Activated naive CD8-positive, alpha-beta T cell treated with anti-CD3 and anti-CD28 coated beads for 36 hours (primary cell): ENCODE measurements at places on chromosomes 1 and 21. TPM values are rescaled to one million over a fixed set of nuclear protein-coding genes. Genes with fewer than 3 reads are reported as not detected.
A peak's percentile ranks its signal among the peaks of the same experiment; 100 is the strongest.

PGLYRP4 gene
- total RNA-seq, result not detected

PDZK1IP1 gene
- not detected for total RNA-seq

RNU1-3 gene
- 874 TPM for total RNA-seq

DNA sequence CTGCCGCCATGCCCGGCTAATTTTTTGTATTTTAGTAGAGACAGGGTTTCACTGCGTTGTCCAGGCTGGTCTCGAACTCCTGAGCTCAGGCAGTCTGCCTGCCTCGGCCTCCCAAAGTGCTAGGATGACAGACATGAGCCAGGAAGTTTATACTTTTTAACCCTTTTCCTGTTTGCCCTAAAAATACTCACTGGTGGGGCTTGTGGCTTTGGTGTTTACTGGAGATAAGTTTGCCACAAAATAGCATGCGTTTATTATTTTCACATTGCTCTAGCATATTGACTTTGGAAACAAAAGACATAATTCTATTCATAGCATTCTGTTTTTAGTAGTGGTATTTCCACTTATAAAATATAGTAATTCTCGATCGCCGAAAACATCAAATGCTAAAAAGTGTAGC, 19.8 kb upstream of the GTF2B start:
- H3K27me3 ChIP-seq, result no peaks in the 10 kb centered on the region
- H3K4me1 ChIP-seq, result no peaks in the 10 kb centered on the region
- peaks cover 9% of the 10 kb centered on the region for H3K36me3 ChIP-seq
- no peak for DNase-seq

GRCh38 chr1:30274173-30274970, 449.0 kb downstream of the MATN1 start:
- H3K36me3 ChIP-seq, result no peaks in the 10 kb centered on the region
- no peak overlapping the region for H3K4me3 ChIP-seq
- DNase-seq, result no peak

GRCh38 chr1:89198491-89199072, at the start of gene GBP4:
Gene GBP4, minus strand, starts transcription at chr1:89198942. Its CDS starts 108 bp downstream, at chr1:89198834.
- peak; percentile 40 for DNase-seq
- H3K4me1 ChIP-seq, result peaks cover 76% of the 10 kb centered on the region
- no peaks in the 10 kb centered on the region for H3K27me3 ChIP-seq
- peaks cover 60% of the 10 kb centered on the region for H3K36me3 ChIP-seq
- H3K4me3 ChIP-seq, result peak within 1 kb of the TSS; percentile 91

DNA sequence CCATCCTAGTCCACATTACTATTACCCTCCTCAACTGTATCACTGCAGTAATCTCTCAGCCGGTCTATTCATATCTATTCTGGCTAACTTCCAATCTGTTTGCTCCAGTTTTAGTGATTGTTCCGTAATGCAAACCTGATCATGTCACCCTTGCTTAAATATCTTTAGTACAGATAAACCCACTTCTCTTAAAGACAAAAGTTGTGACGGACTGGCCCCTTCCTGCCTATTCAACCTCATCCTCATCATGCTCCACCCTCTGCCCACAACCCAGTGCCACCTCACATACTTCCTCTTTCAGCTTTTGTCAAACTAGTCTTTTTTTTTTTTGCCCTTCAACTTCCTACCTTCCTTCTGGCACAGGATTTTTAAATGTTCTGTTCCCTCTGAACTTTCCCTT, 2.8 kb upstream of the C1orf162 start:
- peak; percentile 53 for DNase-seq
- H3K27ac ChIP-seq, result no peak overlapping the region
- H3K36me3 ChIP-seq, result peaks cover 17% of the 10 kb centered on the region
- no peak overlapping the region for H3K4me3 ChIP-seq

- peaks cover 5% of the 10 kb centered on the region for H3K27me3 ChIP-seq
- H3K27ac ChIP-seq, result no peak overlapping the region
- no peak for DNase-seq
- no peak overlapping the region for H3K4me3 ChIP-seq
- H3K36me3 ChIP-seq, result no peaks in the 10 kb centered on the region
These were observed 33.6 kb downstream of the LRRN2 start for GRCh38 chr1:204651843-204652421.

DNA sequence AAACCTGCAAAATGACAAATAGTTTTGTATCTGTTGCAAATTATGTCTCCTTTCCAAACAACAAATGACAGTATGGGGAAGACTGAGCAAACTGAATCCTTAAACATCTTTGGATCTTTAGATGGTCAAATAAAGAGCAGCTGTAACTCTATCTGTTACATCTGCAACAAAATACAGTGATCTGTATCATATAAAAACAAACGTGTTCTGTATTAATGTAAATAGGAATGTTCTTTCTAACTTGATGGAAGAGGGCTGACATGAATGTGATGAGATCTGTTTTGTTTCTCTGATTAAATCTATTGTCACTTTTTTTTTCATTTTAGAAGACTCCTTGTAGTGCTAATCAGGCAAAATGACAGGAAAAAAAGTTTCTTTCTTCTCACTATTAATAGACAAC, 159.5 kb downstream of the GPATCH2 start:
- H3K4me1 ChIP-seq, result no peaks in the 10 kb centered on the region
- no peak overlapping the region for H3K27ac ChIP-seq
- no peak for DNase-seq
- H3K27me3 ChIP-seq, result no peaks in the 10 kb centered on the region
- H3K36me3 ChIP-seq, result peaks cover 10% of the 10 kb centered on the region

- no peaks in the 10 kb centered on the region for H3K4me1 ChIP-seq
- H3K36me3 ChIP-seq, result no peaks in the 10 kb centered on the region
- H3K27me3 ChIP-seq, result peaks cover 5% of the 10 kb centered on the region
- no peak for DNase-seq
These were observed 100.1 kb upstream of the GCLM start for GRCh38 chr1:94009304-94009703.

- peaks cover 4% of the 10 kb centered on the region for H3K27me3 ChIP-seq
- H3K4me3 ChIP-seq, result no peak overlapping the region
- no peak overlapping the region for H3K27ac ChIP-seq
- no peak for DNase-seq
- H3K36me3 ChIP-seq, result no peaks in the 10 kb centered on the region
These were observed 598.4 kb downstream of the ADGRL2 start for GRCh38 chr1:82399093-82399492.

DNA sequence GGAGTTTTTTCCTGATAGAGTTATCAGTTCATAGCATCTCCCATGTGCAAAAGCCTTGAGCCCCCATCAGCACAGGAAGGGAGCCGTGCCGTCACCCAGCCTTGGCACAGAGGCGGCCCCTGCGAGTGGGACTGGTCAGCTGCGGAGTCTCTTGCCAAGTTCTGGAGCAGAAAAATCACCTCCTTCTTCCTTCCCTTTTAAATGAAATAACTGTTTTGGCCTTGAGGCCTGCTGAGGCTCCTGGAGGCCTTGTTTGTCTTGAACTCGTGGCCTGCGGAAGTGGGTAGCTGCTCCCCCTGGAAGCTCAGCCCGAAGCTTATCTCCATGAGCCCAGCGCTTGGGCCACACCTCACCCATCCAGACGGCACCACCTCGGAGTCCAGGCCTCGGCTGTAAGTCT, 145.7 kb upstream of the TMEM51 start:
- DNase-seq, result no peak
- H3K4me3 ChIP-seq, result no peak overlapping the region
- no peaks in the 10 kb centered on the region for H3K4me1 ChIP-seq
- H3K36me3 ChIP-seq, result no peaks in the 10 kb centered on the region
- no peak overlapping the region for H3K27ac ChIP-seq

DNA sequence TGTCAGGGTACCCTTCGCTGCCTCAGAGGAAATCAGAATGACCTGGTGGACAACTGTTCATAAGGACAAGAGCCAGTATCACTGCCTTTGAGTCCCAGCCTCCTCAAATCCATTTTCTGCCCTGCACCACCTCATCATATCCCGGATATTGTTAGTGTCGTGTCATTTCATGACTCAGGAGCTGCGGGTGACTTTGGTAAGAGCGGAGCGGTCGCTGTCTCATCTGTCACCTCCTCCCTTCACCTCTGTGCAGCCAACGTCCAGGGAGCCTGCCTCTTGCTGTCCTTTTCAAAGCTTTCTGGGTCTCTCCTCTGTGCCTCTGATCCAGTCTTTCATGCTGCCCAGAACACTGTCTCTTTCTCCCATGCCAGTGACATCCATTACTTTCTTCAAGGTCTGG, 7.0 kb upstream of the C1orf198 start:
- H3K4me1 ChIP-seq, result no peaks in the 10 kb centered on the region
- DNase-seq, result no peak
- no peak overlapping the region for H3K27ac ChIP-seq
- peaks cover 32% of the 10 kb centered on the region for H3K27me3 ChIP-seq
- H3K4me3 ChIP-seq, result no peak overlapping the region
- H3K36me3 ChIP-seq, result no peaks in the 10 kb centered on the region

DNA sequence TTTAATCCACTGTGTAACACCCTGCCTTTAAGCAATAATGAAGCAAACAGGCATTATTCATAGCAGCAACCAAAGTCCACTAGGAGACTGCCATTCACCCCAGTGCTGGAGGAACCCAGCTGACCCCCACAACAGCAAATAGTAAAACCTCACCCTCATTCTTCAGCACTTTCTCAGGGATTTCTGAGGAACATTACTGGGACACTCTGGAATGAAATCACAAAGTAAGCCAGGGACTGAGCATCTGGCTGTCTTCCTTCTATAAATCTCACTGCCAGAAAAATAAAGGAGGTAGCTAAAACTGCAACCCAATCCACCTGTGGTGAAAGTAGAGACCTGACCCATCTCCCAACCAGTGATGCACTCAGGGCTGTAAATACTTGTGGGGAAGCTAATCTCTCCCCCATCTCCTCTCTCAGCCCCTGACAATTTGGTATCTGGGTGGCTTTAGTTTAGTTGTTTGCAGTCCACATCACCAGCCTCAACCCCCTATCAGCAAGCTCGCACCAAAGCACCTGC, 47.1 kb downstream of the COL6A1 start:
- no peak for DNase-seq
- H3K4me1 ChIP-seq, result peaks cover 14% of the 10 kb centered on the region
- no peak overlapping the region for H3K4me3 ChIP-seq
- H3K27ac ChIP-seq, result no peak overlapping the region
- peaks cover 6% of the 10 kb centered on the region for H3K27me3 ChIP-seq

- H3K27me3 ChIP-seq, result no peaks in the 10 kb centered on the region
- H3K4me1 ChIP-seq, result peaks cover 1% of the 10 kb centered on the region
- no peak overlapping the region for H3K4me3 ChIP-seq
- no peak overlapping the region for H3K27ac ChIP-seq
- DNase-seq, result peak; percentile 75
- H3K36me3 ChIP-seq, result peaks cover 6% of the 10 kb centered on the region
These were observed 10.3 kb downstream of the ALX3 start for GRCh38 chr1:110060034-110060661.

GRCh38 chr1:190453550-190453949, 24.1 kb downstream of the BRINP3 start:
- no peaks in the 10 kb centered on the region for H3K4me1 ChIP-seq
- H3K27me3 ChIP-seq, result no peaks in the 10 kb centered on the region
- DNase-seq, result no peak
- no peak overlapping the region for H3K27ac ChIP-seq
- H3K4me3 ChIP-seq, result no peak overlapping the region

GRCh38 chr1:213874789-213875188, 113.0 kb upstream of the PROX1 start:
- H3K4me1 ChIP-seq, result peaks cover 5% of the 10 kb centered on the region
- no peaks in the 10 kb centered on the region for H3K27me3 ChIP-seq
- no peak overlapping the region for H3K27ac ChIP-seq
- no peaks in the 10 kb centered on the region for H3K36me3 ChIP-seq
- no peak for DNase-seq

DNA sequence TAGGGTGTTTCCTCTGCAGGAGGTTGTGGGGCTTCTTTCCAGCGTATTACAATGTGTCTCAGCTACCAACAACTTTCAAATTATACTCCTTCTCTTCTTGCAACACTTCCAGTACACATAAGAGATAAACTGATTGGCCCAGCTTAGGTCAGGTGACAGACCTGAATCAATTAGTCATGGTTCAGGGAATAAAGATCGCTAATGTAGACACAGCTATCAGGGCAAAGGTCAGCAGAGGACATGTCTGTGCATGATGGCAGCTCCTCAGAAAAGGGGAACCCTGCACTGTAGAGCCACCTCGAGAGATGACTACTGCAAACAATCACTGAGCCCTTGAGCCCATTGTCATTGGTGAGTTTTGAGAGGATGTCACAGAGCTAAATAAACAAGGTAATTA, 36.8 kb upstream of the PKN2 start:
- H3K27me3 ChIP-seq, result peaks cover 12% of the 10 kb centered on the region
- DNase-seq, result no peak
- H3K4me3 ChIP-seq, result no peak overlapping the region
- no peaks in the 10 kb centered on the region for H3K36me3 ChIP-seq
- H3K4me1 ChIP-seq, result no peaks in the 10 kb centered on the region
- no peak overlapping the region for H3K27ac ChIP-seq

DNA sequence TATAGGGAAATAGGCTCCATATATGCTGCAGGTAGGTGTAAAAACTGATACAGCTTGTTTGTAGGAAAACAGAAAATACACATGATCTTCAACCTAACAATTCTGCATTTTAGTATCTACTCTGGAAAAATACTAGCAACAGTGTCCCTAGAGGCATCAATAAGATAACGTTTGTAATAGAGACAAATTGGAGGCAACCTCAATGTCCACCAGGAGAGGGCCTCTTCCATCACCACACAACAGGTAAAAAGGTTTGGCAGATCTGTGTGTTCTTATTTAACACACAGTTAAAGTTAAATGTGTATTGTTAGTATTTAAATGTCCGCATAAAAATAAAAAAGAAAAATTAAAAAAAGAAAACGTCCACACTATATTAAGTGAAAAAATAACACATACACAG, 5.4 kb downstream of the EIF2D start:
- no peak for DNase-seq
- no peaks in the 10 kb centered on the region for H3K27me3 ChIP-seq
- peak overlapping the region; percentile 80 for H3K27ac ChIP-seq

GRCh38 chr1:11198257-11198656, 9.1 kb downstream of the ANGPTL7 start:
- DNase-seq, result no peak
- H3K27ac ChIP-seq, result no peak overlapping the region
- peaks cover 13% of the 10 kb centered on the region for H3K36me3 ChIP-seq
- H3K4me1 ChIP-seq, result no peaks in the 10 kb centered on the region
- H3K4me3 ChIP-seq, result no peak overlapping the region

DNA sequence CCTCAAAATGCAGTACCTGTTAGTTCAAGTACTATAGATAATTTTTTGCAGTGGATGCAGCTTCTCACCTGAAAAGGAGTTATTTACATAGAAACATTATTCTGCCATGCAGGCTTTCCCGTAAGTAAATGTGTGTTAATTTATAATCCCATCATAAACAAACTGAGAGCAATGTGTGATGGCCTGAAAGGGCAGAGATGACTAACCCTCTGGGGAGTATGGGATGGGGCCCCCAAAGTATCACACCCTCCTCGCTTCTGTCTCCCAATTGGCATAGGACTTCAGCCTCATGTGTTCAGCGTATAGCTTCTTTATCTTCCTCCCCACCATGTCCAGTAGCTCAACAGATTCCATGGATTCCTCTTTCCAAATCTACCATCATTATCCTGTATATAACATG, 7.6 kb downstream of the HMGCL start:
- no peak for DNase-seq
- H3K27me3 ChIP-seq, result no peaks in the 10 kb centered on the region
- H3K4me1 ChIP-seq, result peaks cover 1% of the 10 kb centered on the region
- no peak overlapping the region for H3K4me3 ChIP-seq
- no peak overlapping the region for H3K27ac ChIP-seq

- no peaks in the 10 kb centered on the region for H3K36me3 ChIP-seq
- H3K27me3 ChIP-seq, result no peaks in the 10 kb centered on the region
- DNase-seq, result no peak
These were observed 143.2 kb downstream of the HHIPL2 start for GRCh38 chr1:222404710-222405109.
